Activated naive CD8-positive, alpha-beta T cell treated with anti-CD3 and anti-CD28 coated beads, Interleukin-2, amount 50 U/mL, for 24 hours (primary cell): ENCODE measurements at places on chromosomes 16 and 17.
A peak's percentile ranks its signal among the peaks of the same experiment; 100 is the strongest.

DNA sequence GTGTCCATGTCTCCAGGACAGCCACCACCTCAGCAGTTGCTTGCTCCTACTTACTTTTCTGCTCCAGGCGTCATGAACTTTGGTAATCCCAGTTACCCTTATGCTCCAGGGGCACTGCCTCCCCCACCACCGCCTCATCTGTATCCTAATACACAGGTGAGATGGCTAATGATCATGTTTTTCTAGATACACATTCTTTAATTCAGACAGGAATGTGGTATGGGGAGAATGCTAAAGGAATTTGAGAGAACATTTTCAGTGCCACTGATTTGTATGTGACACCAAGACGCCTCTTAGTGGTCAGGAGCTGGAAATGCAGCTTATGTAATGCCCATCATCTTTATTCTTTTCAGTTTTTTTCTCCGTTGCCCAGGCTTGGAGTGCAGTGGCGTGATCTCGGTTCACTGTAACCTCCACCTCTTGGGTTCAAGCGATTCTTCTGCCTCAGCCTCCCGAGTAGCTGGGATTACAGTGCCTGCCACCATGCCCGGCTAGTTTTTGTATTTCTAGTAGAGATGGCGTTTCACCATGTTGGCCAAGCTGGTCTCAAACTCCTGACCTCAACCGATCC, 8.9 kb upstream of the RAPGEFL1 start:
- no peaks in the 10 kb centered on the region for H3K27me3 ChIP-seq
- H3K27ac ChIP-seq: peak overlapping the region; percentile 15
- no peak overlapping the region for H3K4me3 ChIP-seq
- no peak for DNase-seq
- peaks cover 3% of the 10 kb centered on the region for H3K4me1 ChIP-seq

DNA sequence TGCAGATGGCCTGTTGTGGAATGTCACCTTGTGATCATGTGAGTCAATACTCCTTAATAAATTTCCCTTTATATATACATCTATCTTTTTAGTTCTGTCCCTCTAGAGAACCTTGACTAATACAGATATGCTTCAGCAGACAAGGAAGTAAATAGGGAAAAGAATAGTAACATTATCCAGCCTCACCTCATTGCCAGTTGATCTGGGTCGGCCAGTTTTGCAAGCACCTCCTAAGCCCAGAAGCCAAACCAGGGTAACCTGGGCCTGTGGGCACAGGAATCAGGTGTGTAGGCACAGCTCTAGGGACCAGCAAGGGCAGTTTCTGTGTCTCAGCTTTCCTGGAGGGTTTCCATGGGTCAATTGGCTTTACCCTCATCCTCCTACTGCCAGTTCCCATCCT, 11.9 kb upstream of the CCL17 start:
- H3K4me1 ChIP-seq: peaks cover 12% of the 10 kb centered on the region
- DNase-seq: no peak
- H3K4me3 ChIP-seq: no peak overlapping the region
- H3K27me3 ChIP-seq: peaks cover 12% of the 10 kb centered on the region
- H3K36me3 ChIP-seq: no peaks in the 10 kb centered on the region
- H3K27ac ChIP-seq: no peak overlapping the region

DNA sequence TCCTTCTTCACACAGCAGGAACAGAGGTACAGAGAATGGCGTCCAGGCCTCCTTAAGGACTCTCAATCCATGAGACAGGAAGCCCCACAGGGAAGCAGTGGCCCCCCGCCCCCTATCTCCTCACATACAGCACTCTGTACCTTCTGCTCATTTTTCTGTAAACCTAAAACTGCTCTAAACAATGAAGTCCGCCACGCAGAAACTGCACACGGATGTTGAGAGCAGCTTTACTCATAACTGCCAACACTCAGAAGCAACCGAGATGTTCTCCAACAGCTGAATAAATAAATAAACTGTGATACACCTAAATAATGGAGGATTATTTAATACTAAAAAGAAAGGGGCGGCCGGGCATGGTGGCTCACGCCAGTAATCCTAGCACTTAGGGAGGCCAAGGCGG, 9.9 kb downstream of the TBC1D16 start:
- no peaks in the 10 kb centered on the region for H3K27me3 ChIP-seq
- no peaks in the 10 kb centered on the region for H3K4me1 ChIP-seq
- H3K4me3 ChIP-seq: no peak overlapping the region
- H3K36me3 ChIP-seq: no peaks in the 10 kb centered on the region
- no peak overlapping the region for H3K27ac ChIP-seq

- DNase-seq: no peak
- no peaks in the 10 kb centered on the region for H3K27me3 ChIP-seq
- no peak overlapping the region for H3K4me3 ChIP-seq
These were observed 8.3 kb upstream of the CDH15 start for GRCh38 chr16:89163297-89163696.

DNA sequence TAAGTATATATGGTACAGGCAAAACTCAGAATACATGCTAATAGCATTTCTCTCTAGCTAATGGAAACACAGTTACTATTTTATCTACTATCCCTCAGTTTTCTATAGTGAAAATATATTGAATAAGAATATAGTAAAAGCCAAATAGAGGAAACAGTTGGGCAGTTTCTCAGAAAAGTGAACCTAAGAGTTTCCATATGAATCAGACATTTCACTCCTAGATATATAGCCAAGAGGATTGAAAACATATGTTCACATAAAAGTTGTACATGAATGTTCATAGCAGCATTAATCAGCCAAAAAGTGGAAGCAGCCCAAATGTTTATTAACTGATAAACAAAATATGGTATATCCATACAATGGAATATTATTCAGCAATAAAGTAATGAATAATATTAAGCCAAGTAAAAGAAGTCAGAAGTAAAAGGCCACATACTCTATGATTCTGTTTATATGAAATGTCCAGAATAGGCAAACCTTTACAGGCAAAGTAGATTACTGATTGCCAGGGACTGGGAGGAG, 134.6 kb downstream of the CYB561 start:
- H3K4me3 ChIP-seq: no peak overlapping the region
- no peak overlapping the region for H3K27ac ChIP-seq
- H3K36me3 ChIP-seq: peaks cover 3% of the 10 kb centered on the region
- no peak for DNase-seq

- no peaks in the 10 kb centered on the region for H3K27me3 ChIP-seq
- H3K4me1 ChIP-seq: peaks cover 24% of the 10 kb centered on the region
- no peak for DNase-seq
- no peak overlapping the region for H3K27ac ChIP-seq
- peaks cover 23% of the 10 kb centered on the region for H3K36me3 ChIP-seq
These were observed 7.1 kb downstream of the TMEM97 start for GRCh38 chr17:28326114-28326513.

DNA sequence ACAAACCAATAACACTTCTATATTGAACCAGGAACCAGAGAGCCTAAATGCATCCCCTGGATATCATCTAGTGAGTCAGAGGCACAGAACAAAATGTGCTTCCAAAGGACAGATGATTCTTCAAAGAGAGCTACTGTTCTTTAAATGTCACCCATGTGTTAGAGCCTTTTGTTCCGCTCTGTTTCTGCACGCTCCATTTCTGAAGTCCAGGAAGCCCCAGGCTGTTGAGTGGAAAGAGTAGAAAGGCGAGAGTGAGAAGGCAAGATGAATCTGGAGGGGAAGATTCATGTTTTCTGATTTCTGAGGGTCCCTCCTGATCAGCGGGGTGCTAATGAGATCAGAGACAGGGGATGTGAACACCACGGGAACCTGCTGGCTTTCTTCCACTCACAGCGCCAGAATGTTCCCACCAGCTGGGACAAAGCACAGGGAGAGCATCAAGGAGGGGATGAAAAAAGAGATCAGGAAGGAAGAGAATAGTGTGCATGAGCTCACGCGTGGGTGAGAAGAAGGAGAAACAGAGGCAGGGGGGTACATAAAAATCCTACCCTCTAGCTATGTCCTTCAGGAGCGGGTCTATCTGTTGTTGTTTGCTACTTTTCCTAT, 559.9 kb upstream of the HSBP1 start:
- no peaks in the 10 kb centered on the region for H3K4me1 ChIP-seq
- DNase-seq: no peak
- no peaks in the 10 kb centered on the region for H3K36me3 ChIP-seq
- no peak overlapping the region for H3K27ac ChIP-seq

DNA sequence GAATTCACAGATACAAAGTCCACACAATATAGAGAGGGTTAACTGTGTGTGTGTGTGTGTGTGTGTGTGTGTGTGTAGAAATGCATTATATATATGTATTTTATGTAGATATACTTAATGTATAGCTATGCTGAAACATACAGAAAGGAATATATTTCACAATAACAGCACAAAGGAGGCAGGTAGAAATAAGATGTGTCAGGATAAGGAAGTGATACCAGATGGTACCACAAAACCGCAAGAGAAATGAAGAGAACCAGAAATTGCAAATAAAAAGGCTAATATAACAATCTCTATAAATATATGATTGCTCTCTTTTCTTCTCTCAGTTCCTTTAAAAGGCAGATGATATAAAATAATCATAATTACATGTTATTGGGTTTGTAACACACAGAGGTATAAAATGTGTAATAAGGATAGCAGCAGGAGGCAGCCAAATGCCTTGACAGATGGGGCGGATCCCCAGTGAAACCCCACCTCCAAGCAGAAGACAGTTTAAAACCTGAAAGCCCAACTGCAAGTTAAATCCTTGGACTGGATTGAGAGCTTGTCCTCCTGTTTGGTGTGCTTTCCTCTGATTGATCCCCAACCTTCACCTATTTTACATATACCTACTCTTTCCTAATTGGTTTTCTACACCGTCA, 365.4 kb upstream of the C16orf82 start:
- no peaks in the 10 kb centered on the region for H3K4me1 ChIP-seq
- peaks cover 9% of the 10 kb centered on the region for H3K27me3 ChIP-seq
- H3K27ac ChIP-seq: no peak overlapping the region
- no peaks in the 10 kb centered on the region for H3K36me3 ChIP-seq
- no peak overlapping the region for H3K4me3 ChIP-seq
- no peak for DNase-seq

DNA sequence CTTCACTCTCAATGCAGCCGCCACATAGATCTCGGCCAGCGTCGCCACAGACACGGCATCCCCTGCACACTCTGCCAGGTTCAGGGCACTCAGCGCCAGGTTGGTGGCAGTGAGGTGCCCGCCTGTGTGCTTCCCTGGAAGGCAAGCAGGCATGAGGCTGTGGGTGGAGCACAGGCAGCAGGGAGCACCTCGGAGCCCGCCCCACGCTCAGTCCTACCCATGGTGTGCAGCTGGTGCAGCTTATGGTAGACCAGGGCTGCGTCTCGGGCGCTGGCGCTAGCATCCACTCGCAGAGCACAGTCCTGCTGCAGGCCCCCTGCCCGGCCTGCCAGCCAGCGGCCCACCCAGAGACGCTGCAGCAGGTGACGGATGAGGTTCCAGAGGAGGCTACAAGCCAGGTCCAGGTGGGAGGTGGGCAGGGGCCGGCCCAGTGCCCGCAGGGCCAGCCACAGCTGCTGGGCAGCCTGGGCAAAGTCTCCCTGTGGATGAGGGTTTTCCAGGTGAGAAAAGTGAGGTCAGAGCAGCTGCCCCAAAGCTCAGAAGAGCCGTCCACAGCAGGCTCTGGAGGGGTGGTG, 20.5 kb downstream of the SREBF1 start:
- no peak overlapping the region for H3K4me3 ChIP-seq
- peaks cover 40% of the 10 kb centered on the region for H3K4me1 ChIP-seq
- H3K27me3 ChIP-seq: no peaks in the 10 kb centered on the region
- H3K27ac ChIP-seq: no peak overlapping the region
- DNase-seq: no peak

GRCh38 chr17:31487648-31488263, 96.3 kb downstream of the RAB11FIP4 start:
- peak overlapping the region; percentile 79 for H3K4me3 ChIP-seq
- DNase-seq: peak; percentile 88
- H3K27ac ChIP-seq: peak overlapping the region; percentile 77

DNA sequence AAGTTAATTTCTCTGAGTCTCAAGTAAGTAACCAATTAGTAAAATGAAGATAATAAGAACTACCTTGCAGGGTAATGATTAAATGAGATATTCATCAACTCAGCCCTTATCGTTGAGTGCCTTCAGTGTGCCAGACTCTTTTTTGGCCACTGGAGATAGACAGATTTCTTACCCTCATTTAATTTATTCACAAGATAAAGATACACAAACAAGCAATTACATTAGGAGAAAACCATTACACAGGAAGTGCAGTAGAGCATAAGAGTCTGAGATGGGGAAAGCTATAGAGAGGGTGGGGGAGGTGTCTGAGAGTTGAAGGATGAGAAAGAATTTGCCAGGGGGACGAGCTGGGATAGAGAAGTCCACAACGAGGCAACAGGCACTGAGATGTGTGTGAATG, 72.5 kb upstream of the BCAR1 start:
- H3K27ac ChIP-seq: no peak overlapping the region
- H3K4me1 ChIP-seq: peaks cover 34% of the 10 kb centered on the region
- H3K36me3 ChIP-seq: peaks cover 9% of the 10 kb centered on the region
- no peak for DNase-seq
- peaks cover 15% of the 10 kb centered on the region for H3K27me3 ChIP-seq
